ENCODE measurements at places on chromosomes 5 and 9.

DNA sequence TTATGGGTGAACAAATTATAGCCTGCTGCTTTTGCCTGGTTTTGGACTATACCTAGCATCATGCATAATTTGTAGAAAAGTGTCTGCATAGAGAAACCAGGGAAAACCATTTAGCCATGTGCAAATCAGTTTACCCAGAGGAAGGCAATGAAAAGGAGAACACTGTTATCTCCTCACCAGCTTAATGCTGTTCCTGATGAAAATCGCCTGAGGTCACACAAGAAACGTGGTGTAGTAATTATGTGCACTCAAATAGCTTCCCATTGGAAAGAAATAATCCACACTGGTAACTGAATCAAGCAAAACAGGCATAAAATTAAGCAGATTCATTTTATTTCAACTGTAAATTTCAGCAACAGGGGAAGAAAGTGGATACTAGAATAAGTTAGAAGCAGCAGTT is 51.7 kb upstream of the FAM240B start:
- DNase-seq: no peak

GRCh38 chr5:175868348-175868723 is 3.0 kb upstream of the CPLX2 start:
- DNase-seq: no peak

DNA sequence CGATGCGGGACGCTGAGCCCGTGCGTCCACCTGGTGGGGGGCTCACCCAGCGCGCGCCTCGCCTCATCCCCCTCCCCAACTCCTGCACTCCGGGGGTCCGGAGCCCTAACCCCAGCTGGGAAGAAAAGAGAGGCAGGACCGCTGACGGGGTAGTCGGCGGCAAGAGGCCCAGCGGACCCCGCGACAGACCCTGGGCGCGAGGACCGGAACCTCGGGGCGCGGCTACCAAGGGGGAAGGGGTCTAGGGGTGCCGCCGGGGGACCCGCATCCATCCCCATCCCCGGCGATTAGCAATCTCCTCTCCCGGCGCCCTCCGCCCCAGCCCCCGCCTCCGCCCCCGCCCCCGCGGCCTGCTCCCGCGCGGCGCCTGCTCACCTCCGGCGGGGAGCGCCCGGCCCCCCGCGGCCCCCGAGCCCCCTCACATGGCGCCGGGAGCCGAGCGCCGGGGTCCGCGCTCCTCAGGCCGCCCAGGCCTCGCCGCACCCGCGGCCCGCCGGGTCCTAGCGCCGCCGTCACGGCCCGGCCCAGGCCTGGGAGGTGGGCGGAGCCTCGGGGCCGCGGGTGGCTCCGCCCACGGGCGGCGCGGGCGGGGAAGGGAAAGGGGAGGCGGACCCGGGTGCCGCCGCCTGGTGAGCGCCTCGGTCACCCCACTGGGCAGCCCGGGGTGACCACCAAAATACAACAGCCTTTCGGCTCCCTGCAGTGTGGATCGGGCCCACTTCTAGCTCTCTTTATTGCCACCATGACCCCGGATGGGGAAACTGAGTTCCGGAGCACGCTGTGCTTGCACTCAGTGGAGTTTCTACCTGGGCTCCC is at the start of gene ST6GALNAC6:
Gene ST6GALNAC6 (minus strand): TSS at position 476 of the 816 bp plus-strand sequence. CDS start 1,622 bp downstream, outside the sequence.
- DNase-seq: peak; percentile 97

GRCh38 chr9:120066315-120066714 is 513.7 kb downstream of the CDK5RAP2 start:
- DNase-seq: no peak

DNA sequence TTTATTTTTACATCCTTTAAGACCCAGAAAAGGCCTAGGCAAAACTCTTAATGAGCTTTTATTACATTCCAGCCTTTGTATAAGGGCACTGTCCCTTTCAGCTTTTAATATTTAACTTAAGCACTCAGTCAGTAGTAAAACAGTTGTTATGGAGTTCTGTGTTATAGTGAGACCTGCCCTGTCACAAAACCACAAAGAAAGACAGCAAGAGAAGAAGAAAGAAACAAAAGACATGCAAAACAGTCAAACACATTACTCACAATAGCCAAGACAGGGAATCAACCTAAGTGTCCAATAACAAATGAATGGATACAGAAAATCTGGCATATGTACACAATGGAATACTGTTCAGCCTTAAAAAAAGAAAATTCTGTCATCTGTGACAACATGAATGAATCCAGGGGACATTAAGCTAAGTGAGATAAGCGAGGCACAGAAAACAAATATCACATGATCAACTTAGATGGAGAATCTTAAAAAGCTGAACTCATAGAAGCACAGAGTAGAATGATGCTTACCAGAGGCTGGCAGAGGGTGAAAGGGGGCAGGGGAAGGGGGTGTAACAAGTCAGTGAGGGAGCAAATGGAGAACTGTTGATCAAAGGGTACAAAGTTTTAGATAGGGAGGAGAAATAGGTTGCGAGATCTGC is 63.8 kb upstream of the CCNG1 start:
- no peak for DNase-seq

DNA sequence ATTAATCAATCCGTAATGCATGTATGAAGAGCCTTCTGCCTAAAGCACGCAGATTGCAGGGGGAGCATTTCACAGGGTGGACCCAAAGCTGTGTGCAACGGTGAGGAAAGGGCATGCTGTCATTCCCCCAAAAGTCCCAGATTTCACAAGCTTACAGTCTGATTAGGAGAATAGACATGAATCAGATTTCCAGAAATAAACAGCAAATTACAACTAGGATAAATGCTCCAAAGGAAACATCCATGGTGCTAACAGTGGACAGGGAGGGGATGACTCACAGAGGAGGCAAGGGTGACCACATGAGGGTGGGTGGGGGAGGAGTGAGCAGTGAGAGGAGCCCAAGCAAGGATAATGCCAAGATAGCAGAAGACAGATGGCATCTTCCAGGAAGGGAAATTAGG is 258.4 kb upstream of the TAS2R1 start:
- no peak for DNase-seq

GRCh38 chr9:112487799-112488340 is 1.2 kb downstream of the KIAA1958 start:
- no peak for DNase-seq

GRCh38 chr9:4760122-4760521 is 19.1 kb upstream of the AK3 start:
- no peak for DNase-seq

GRCh38 chr5:151054709-151055108 is 26.1 kb downstream of the TNIP1 start:
- DNase-seq: no peak

DNA sequence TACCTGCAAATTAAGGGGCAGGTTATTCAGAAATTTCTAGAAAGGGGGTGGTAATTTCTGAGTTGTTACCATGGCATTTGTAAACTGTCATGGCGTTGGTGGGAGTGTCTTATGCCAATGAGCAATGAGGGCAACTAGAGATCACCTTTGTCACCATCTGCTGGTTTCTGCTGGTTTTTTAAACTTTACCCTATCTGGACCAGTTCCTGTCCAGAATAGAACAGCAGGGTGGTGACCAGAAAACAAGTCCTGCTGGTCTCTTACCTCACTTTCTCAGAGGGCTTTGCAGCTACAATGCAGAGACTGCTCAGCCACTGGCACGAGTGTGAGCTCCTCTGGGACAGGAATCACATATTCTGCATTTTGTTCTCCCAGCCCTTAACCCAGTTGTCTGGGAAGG is 51.4 kb downstream of the FAM114A2 start:
- DNase-seq: no peak

DNA sequence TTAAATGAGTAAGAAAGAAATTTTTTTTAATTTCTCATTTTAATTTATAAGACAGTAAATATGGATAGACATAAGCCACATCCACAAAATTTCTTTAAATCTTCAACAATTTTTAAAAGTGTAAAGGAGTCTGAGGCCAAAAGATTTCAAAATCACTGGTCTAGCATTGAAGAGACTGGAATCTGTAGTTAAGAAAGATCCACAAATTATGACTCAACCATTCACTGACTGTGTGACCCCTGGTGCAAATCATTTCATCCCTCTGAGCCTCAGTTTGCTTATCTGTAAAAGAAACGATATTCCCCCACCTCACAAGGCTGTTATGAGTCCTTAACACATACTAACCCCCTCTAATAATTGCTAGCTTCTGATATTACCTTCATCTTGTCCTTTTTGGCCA is 98.5 kb downstream of the EBF1 start:
- no peak for DNase-seq

- no peak for DNase-seq
These were observed 52.1 kb downstream of the GRIA1 start for GRCh38 chr5:153542536-153542935.

GRCh38 chr5:54610197-54610944 is 92.8 kb downstream of the SNX18 start:
- no peak for DNase-seq

DNA sequence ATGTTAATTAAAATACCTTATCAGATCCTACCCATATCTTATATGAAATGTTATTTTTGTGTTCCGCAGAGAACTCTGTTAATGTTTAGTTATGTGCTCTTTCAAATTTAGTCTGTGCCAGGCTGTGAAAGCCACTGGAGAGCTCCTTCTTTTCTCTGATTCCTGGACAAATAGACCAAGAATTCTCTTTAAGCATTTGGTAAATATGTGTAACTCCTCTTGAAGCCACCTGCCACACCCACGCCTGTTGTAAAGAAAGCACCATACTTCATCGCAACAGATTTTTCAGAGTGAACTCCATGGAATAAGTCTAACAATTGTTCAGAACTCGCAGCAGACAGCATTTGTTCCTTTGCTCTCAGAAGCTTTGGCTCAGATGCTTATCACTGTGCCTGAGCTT is 301.1 kb downstream of the FAM170A start:
- no peak for DNase-seq

- DNase-seq: no peak
These were observed 28.9 kb downstream of the TYRP1 start for GRCh38 chr9:12722131-12722530.

DNA sequence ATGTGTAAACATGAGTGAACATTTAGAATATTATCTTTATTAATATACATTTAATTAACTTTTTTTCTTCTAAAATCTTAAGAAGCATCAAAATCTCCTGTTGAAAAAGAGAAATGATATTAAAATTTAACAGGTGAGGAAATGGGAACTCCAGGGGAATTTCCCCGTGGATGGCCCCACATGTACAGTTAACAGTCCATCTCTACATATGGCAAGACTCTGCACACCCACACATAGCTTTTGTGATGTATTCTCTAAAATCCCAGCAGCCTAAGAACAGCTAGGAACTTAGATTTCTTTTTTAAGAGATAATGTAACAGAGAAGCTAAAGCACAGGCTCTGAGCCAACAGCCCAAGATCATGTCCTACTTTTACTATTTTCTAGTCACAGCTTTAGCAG is 556.3 kb upstream of the RGMB start:
- DNase-seq: no peak

DNA sequence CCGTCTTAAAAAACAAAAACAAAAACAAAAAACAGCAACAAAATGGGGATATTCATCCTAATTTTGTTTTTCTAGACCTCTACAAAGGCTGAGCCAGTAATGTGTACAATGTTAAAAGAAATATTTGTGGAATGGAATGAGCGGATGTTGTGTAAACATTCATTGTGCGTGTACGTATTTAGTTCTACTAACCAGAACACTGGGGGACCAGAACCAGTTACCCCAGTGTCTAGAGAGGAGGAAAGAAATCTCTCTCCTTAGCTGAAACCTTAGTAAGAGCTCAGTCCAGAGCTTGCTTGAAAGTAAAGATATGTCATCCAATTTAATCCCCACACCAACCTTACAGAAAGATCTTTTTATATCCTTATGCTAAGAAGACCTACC is 106.7 kb upstream of the CPEB4 start:
- DNase-seq: no peak

- peak; percentile 7 for DNase-seq
These were observed 170.7 kb upstream of the PHYKPL start for GRCh38 chr5:178403351-178403750.

- DNase-seq: no peak
These were observed 2.2 kb downstream of the FNIP1 start for GRCh38 chr5:131794586-131794985.
